ENCODE measurements at places on chromosomes 7 and 10.
A peak's percentile ranks its signal among the peaks of the same experiment; 100 is the strongest.

DNA sequence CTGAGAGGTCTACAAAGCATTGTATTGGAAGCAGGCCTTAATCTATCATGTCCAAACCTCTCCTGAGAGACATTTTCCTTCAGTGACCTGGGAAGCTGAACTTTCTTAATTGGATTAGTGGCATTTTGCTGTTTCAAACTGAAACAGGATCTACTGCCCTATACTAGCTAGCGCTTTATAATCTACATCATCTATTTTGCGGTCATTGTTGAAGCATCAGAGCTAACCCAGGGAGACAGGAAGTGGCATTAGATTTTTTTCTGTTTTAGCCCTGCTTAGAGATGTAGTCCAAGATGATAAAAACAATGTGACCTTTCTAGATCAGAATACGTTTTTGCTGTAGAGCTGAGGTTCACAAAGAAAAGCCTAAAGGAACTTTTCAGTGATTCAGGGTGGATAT, 147.4 kb upstream of the AGR3 start:
- no peak for DNase-seq

GRCh38 chr10:17161775-17162174, 32.2 kb upstream of the CUBN start:
- DNase-seq: no peak

GRCh38 chr7:36611703-36612102, 112.6 kb downstream of the AOAH start:
- DNase-seq: no peak

GRCh38 chr7:141906285-141906684, 9.9 kb upstream of the OR9A4 start:
- no peak for DNase-seq

- DNase-seq: no peak
Observed at GRCh38 chr10:51900180-51900579, 200.8 kb upstream of the CSTF2T start.

DNA sequence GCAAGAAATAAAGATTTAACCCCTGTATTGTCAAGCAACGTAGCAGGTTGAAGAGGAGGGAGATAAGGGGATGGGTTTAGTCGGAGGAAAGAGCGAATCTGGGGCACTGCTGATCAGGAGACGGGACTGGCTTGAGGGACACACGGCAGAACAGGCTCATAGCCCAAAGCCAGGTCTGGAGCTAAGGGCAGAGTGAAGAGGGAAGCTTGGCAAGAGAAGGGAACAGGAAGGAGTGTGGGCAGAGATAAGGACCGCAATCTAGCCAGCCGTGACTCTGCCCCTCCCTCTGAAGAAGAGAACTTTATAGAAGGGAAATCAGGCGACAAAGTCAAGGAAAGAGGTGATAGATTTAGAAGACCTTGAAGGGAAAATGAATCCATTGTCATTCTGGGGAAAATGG, 67.6 kb downstream of the CAV1 start:
- no peak for DNase-seq

GRCh38 chr10:71773221-71773971, at the start of gene VSIR:
TSS of gene VSIR (minus strand) at chr10:71773520. CDS start at chr10:71773439, 81 bp downstream.
- DNase-seq: peak; percentile 90

- DNase-seq: no peak
Observed at GRCh38 chr7:116601426-116601825, 70.6 kb upstream of the MET start.

DNA sequence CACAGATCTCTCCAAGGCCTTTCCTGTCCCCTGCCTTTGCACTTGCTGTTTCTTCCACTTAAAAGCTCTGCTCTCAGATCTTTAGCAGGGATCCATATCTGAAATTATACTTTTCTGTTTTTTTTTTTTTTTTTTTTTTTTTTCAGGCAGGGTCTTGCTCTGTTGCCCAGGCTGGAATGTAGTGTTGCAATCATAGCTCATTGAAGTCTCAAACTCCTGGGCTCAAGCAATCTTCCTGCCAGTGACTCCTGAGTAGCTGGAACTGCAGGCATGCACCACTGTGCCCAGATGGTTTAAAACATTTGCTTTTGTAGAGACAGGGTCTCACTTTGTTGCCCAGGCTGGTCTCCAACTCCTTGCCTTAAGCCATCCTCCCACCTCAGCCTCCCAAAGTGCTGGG, 5.0 kb upstream of the TSPAN15 start:
- no peak for DNase-seq

- DNase-seq: no peak
Observed at GRCh38 chr10:24650669-24651391, 72.9 kb downstream of the ARHGAP21 start.

All from stimulated activated CD4-positive, alpha-beta T cell treated with anti-CD3 and anti-CD28 coated beads, Interleukin-1b, Interleukin-23, amount 100 ng/mL, for 1 hour (primary cell).